GM23248 (cell line): ENCODE measurements at places on chromosomes 12 and 14. TPM values are rescaled to one million over a fixed set of nuclear protein-coding genes. Genes with fewer than 3 reads are reported as not detected.

- no peak for DNase-seq
Observed at GRCh38 chr12:4190366-4191063, 83.0 kb upstream of the CCND2 start.

Gene AQP5
- not detected in 2 replicates for total RNA-seq

- DNase-seq, result no peak
Observed at GRCh38 chr14:106538201-106538600, 1011.8 kb downstream of the TMEM121 start.

DNA sequence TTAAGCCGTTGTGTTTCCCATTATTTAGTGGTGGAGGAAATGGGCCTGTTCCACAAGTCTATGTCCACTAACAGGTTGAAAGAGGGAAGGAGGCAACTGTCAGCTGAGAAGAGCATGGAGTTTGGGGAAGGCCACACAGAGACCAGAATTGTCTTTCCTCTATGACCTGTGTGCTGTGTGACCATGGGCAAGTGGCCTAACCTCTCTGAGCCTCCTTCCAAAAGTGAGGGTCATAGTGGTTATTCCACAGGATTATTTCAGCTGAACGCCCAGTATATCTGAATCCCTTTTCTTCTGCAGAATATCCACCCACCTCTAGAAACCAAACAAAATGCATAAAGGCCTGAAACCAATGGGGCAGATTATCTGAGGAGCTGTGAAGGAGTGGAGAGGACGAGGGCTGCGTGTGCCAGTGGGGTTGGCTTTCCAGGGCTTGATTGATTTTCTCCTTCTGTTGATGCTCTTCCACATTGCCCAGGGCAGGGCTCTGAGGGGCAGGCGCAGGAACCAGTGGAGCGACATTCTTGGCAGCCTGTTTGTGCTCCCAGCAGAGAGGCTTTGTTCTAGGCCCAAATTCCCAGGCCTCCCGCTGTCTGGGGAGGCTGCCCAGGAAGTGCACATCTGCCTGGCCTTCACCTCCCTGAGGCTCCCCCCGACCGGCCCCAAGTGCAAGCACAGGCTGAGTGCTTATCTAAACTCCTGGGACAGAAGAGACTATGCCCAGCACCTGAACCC is 452.7 kb downstream of the BCL11B start:
- no peak for DNase-seq

DNA sequence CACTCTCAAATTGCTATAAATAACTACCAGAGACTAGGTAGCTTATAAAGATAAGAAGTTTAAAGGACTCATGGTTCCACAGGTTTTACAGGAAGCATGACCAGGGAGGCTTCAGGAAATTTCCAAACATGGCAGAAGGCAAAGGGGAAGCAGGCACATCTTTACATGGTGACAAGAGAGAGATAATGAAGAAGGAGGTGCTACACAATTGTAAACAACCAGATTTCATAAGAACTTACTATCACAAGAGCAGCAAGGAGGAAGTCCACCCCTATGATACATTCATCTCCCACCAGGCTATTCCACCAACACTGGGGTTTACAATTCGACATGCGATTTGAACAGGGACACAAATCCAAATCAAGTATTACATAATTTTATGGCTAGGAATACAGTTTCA is 257.7 kb downstream of the BTG1 start:
- DNase-seq, result no peak

- no peak for DNase-seq
Observed at GRCh38 chr12:83010169-83010804, 323.6 kb downstream of the TMTC2 start.

GRCh38 chr12:29547151-29547632 is 49.7 kb upstream of the OVCH1 start:
- DNase-seq, result peak; percentile 72

Gene CD163
- not detected in 2 replicates for total RNA-seq

DNA sequence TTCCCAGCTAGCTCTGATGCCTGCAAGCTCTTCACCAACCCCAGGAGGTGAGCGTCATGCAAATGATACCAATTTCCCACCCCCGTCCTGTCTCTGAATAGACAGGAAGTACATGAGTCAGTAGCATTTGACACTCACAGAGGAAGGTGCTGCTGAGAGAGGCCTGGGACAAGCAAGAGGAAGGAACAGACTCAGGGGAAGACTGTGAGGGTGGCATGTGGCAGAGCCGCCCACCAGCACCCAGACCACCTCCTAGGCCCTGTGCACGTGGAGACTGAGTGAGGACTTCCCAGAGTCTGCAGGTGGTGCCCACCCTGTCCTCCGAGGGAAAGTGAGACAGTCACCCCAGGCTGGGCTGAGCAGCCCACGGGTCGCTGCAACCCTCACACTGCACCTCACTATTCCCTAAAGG is 199.5 kb upstream of the SFSWAP start:
- peak; percentile 70 for DNase-seq

- no peak for DNase-seq
Observed at GRCh38 chr12:2124466-2125023, 71.8 kb downstream of the CACNA1C start.

Gene FGF6
- total RNA-seq, result not detected in 2 replicates

- peak; percentile 60 for DNase-seq
Observed at GRCh38 chr12:93645702-93646101, 31.5 kb upstream of the CRADD start.

Gene OR4K13
- not detected in 2 replicates for total RNA-seq

Gene CCDC60
- not detected in 2 replicates for total RNA-seq

DNA sequence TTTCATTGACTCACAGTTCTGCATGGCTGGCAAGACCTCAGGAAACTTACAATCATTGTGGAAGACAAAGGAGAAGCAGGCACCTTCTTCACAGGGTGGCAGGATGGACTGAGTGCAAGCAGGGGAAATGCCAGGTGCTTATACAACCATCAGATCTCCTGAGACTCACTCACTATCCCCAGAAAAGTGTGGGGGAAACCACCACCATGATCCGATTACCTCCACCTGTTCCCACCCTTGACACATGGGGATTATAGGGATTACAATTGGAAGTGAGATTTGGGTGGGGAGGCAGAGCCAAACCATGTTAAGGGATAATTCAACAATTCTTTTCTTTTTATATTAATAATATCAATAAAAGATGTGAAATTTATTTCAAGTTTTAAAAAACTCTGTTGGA is 34.1 kb downstream of the CNTN1 start:
- DNase-seq, result no peak

Gene P2RX2
- not detected in 2 replicates for total RNA-seq

GRCh38 chr14:34302654-34303053 is 159.4 kb downstream of the SPTSSA start:
- no peak for DNase-seq

GRCh38 chr14:62097824-62098223 is 335.6 kb downstream of the SNAPC1 start:
- DNase-seq, result no peak

DNA sequence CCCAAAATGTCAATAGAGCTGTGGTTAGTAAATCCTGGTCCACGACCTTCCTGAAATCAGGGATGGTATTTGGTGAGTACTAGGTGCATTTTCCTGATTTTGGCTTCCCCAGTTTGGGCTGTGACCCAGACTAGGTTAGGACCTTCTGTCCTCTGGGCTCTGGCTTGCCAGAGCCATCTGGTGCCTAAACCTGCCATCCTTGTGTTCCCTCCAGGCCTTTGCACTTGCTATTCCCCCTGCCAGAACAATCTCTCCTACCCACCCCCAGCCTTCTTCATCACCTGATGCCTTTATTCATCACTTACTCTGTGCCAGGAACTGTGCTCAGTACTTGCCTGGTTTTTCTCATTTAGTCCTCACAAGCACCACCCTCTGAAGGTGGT is 216.7 kb downstream of the RBM19 start:
- DNase-seq, result no peak

Gene KRT1
- total RNA-seq, result not detected in 2 replicates

DNA sequence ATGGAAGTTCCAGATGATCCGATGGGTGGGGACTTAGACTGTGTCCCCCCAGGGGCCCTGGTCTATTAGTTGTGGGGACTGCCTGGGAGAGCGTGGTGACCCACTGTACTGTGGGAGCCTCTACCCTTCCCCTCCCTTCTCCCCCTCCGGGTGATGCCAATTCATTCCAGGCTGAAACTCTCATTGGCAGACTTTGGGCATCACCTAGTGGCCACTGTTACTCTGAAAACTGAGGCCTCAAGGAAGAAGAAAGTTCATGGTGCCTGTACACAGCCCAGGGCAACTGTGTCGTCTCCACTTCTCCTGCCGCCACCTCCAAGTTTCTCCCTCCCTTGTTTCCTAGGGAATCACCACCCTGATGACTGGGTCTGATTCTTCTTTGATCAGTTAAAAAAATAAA is 173.6 kb upstream of the ALG10B start:
- no peak for DNase-seq

GRCh38 chr12:109029411-109029810 is 8.5 kb upstream of the SVOP start:
- DNase-seq, result no peak

Gene CIROP
- total RNA-seq, result not detected in 2 replicates

Gene INSM2
- total RNA-seq, result not detected in 2 replicates

- no peak for DNase-seq
Observed at GRCh38 chr12:117583677-117584225, 222.3 kb upstream of the NOS1 start.

DNA sequence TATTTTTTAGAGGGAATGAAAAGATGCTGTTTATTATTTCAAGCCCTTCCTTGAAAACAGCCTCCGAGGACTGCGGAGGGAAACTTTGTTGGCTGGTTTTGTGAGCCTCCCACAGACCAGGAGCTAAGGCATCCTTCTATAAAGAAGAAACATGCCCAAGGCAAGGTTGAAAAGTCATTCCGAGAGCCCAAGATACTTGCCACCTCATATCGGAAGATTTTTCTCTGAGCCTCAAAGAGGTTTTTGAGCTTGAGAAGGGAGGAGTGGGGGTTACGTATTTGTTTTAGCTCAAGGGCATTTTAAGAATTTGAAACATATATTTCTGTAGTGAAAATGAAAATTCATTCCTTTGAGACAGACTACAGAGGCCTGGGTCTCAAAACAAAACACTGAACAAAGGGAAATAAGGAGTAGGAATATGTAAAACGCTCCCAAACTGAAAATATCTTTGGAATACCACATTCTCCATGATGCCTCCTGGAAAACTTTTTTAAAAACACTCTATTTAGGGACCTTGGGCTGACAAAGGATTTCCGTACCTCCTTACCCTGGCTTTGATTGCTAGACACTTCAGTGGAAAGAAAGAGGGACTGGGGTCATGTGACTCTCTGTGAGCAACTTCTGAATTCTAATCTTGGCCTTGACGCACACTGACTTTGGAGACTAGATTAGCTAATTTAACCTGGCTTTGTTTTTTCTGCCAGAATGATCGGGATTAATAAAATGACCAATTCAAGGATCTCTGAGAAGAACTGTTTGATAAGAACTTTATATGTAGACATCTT is 180.9 kb downstream of the SRGAP1 start:
- DNase-seq, result no peak

Gene TAS2R42
- total RNA-seq, result not detected in 2 replicates

GRCh38 chr12:107025671-107026070 is 38.7 kb upstream of the MTERF2 start:
- DNase-seq, result peak; percentile 9

DNA sequence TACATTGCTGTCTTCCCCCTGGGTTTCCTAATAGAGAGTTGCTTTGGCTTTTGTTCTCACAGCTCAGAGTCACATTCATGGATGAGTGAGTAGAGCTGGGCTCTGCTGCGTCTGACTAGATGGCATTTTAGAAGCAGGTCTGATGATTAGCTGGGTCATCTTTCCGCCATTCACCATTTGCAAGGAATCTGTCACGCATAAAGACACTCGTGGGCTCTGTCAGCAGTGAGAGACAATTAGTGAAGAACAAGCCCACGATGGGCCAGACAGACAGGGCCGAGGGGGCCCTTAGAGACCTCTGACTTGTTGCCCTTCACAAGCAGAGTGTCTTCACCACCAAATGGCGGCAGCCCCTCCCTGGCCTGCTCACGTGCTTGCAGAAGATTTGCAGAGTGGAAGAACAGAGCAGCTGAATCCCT is 175.0 kb downstream of the CRADD start:
- DNase-seq, result no peak

- no peak for DNase-seq
Observed at GRCh38 chr14:106556665-106557289, 1030.4 kb downstream of the TMEM121 start.

GRCh38 chr14:34693228-34693939 is 21.0 kb downstream of the CFL2 start:
- DNase-seq, result peak; percentile 42

DNA sequence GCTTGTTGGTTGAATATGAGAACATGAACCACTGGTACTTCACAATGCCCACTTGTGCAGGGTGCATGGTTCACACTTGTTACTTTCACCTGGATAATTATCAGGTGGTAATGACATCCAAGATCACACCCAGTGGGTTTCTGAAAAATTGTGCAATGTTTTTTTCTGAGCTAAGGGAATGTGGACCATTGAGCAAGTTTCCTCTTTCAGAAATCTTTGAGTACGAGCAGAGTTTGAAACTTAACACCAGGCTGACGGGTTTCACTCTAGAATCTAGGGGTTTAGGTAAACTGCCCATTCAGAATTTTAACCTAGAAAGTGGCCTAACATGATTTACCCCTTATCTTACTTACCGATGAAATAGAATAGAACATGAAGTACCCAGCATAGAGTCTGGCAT is 389.6 kb downstream of the PAWR start:
- DNase-seq, result no peak

Gene PPP1R1A
- total RNA-seq, result not detected in 2 replicates

DNA sequence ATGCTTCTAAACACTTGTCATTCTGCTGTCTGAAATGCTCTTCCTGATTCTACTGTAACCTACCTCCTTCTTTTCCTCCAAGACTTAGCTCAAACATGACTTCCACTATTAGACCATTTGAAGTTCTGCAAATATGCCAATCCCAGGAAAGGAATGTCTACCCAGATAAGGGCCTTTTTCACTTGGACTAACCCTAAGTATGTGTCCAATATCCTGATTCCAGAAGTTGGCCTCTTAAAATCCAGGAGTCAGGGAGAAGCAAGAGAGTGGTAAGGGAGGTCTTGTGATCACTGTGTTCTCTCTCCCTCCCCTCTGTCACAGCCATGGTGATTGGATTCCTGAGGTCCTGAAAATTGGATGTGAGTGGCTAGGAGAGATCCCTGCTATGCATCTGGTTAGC is 30.2 kb downstream of the ADCY6 start:
- no peak for DNase-seq

Gene PARP2
- total RNA-seq, result 5.8 and 10.1 TPM in 2 replicates

DNA sequence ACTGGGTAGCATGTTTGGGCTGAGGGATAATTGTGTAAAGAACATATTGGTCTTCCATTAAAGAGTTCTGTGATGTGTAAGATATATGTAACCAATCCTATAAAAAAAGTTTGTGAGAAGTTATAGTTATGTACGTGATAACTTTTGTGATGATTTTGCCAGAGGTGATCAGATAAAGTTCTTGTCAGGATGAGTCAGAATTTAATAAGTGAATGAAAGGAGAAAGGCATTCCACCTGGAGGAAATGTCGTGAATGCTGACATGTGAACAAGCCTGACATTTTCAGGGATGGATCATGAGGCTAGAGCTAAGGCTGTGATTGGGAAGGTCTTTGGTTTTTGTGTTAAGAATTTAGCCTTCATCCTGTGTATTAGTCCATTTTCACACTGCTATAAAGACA is 241.5 kb downstream of the SNAPC1 start:
- no peak for DNase-seq

- no peak for DNase-seq
Observed at GRCh38 chr12:96670334-96670899, 181.0 kb downstream of the CFAP54 start.
